Fibroblast of skin of scalp (primary cell): ENCODE measurements at places on chromosomes 5 and 9.
A peak's percentile ranks its signal among the peaks of the same experiment; 100 is the strongest.

DNA sequence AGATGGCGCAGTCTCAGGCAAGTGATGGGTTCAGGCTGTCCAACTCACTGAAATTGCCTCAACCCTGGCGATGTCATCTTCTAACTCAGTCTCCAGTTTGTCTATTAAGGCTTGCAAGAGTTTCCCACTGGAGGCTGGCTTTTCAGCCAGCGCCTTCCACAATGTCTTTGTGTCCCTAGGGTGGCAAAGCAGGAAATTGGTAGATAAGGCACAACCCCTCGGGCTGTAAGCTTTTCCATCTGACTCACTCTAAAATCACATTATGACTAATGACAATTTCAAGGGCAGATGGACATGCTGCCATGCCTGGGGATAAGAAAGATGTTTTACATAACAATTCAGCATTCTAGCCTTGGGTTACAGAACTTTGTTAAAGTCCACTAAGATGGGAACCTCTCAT, 61.9 kb downstream of the MROH2B start:
- peak; percentile 61 for DNase-seq

DNA sequence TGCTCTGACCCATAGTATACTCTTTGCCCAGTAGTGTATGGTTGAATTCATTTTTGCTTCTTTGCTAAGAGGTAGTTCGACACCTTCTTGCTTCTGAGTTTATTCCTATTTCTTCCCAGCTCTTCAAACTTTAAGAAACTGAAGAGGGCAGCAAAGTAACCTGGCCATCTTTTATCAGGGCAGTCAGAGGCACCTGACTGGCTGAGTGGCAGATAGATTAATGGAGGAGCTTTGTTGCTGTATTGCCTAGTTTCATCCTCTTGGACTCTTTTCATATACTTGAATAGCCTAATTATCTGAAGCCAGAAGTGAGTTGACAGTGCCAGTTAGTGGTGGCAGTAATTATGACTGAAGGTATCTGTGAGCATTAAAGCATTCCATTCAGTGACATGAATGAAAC, 82.5 kb downstream of the UHRF2 start:
- no peak for DNase-seq

GRCh38 chr9:18068900-18069299, 405.1 kb upstream of the ADAMTSL1 start:
- no peak for DNase-seq

DNA sequence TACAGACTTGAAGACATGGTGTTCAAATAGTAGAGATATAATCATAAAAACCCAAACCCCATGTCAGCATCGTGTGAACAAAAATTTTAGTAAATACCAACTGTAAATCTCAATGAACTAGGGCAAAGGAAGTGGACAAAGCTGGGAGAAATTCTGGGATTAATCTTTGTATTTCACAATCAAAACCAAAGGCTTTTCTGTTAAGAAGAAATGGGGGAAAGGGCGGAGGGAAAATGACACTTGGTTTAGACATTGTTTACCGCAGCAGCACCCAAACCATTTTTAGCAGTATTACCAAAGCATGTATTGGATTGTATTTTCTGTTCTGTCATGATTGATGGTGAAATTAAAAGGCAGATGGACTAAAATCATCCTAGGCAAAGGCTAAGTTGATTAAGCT, 134.2 kb upstream of the PRSS3 start:
- no peak for DNase-seq

- peak; percentile 68 for DNase-seq
Measured at GRCh38 chr5:149731617-149732323, 1.7 kb downstream of the PPARGC1B start.

DNA sequence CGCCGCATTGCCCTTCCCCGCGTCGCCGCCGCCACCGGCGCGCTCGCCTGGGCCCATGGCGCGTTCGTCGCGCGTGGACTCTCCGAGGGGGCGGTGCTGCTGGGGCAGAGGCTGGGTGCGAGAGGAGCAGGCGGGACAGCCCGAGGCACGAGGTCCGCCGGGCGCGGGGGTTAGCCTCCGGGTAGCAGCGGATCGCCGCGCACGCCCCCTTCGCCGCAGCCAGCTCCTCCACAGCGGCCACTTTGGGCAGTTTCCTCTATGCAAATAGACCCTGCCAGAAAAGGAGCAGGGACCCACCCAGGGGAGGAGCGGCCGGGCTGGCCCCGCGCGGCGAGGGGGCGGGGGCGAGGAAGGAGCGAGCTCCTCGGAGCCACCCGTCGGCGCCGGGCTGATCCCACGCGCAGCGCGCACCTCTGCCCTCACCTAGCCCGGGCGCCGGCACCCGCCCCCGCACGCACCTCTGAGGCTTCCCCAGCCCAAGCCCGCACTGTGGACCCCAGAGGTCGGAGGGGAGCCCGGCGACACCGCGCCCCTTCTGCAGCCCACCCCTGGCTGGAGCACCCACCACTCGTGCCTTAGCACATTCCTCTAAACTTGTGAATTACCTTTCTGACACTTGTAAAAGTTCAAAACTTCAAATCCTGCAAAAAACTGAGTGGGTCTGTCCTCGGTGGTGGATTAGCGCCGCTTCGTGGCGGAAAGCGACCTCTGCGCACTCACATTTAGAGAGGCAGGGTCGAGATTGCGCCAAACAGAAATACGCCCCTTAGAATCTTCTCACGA, at the start of gene COL23A1:
COL23A1 (minus strand) TSS at position 253 of the 783 bp plus-strand sequence.
- peak; percentile 54 for DNase-seq
